Neuronal stem cell (in vitro differentiated cells): ENCODE measurements at places on chromosomes 12 and 14.

GRCh38 chr12:76519538-76519937 lies 40.0 kb downstream of the OSBPL8 start:
- DNase-seq: no peak

DNA sequence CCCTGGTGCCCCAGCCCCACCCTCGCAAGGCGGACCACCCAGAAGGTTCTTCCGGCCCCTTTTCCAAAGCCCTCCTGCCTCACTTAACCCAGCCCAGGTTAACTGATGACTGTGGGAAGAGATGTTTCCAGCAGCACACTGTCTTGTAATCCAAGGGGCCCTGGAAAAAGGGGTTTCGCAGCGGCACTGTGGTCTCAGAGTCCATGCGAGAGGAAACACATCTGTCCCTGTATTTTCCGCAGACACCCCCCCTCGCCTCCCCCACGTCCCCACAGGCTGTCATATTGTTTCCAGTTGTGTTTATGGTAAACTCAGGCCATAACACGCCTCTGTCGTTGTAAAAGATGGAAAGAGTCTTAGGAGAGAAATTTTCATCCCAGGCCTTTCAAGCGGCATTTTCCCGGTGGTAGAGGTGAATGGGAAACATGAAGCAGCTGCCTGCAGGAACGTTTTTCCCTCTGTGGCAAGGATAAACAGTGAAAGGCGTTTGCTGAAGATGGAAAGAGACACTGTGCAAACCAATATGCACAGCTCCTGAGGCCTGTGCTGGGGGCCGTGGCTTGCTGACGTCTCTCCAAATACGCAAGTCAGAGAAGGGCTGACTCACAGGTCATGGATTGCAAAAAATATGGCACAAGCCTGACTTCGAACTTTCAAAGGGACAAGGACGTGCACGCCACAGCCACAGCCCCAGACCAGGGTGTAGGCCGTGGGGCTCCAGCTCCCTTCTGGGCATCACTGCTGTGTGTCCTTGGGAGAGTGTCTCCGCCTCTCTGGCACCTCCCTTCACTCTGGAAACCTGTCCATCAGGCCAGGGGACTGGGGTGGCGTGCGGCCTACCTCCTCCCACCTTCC lies 22.5 kb upstream of the FZD10 start:
- no peak for DNase-seq

DNA sequence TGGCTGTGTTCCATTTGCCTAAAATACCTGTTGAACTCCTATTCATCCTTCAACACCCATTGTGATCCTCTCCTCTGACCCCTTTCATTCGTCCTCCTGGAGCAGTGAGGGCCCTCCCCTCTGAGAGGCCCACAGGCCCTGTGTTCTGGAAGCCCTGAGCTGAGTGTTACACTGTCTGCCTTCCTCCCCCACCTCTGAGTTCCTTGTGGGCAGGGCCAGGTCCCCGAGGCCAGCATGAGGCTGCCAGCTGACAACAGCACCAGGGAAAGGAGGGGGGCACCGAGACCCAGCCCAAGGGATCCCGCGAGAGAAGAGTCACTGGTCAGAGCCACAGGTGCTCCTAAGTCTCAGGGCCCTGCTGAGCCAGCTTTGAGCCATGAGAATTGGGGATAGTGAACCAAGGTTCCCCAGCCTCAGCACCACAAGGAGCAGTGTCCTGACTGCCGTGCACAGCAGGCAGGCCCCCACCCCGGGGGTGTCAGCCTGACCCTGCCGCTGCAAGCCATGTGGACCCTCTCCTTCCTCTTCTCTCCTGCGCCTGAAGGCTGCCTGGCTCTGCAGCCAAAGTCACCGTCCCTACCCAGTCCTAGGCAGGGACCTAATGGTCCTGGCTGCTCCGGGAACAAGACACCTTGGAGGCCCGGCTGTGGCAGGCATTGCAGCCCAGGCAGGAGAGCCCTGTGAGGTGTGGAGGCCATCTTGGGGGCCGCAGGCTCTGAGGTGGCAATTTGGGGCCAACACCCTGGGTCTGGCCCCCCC lies 52.5 kb downstream of the BEGAIN start:
- no peak for DNase-seq

- DNase-seq: no peak
Observed at GRCh38 chr14:66643344-66643743, 135.4 kb downstream of the GPHN start.

- no peak for DNase-seq
Observed at GRCh38 chr14:77869340-77869739, 69.4 kb downstream of the ADCK1 start.

GRCh38 chr14:46063872-46064271 lies 587.7 kb downstream of the RPL10L start:
- no peak for DNase-seq

DNA sequence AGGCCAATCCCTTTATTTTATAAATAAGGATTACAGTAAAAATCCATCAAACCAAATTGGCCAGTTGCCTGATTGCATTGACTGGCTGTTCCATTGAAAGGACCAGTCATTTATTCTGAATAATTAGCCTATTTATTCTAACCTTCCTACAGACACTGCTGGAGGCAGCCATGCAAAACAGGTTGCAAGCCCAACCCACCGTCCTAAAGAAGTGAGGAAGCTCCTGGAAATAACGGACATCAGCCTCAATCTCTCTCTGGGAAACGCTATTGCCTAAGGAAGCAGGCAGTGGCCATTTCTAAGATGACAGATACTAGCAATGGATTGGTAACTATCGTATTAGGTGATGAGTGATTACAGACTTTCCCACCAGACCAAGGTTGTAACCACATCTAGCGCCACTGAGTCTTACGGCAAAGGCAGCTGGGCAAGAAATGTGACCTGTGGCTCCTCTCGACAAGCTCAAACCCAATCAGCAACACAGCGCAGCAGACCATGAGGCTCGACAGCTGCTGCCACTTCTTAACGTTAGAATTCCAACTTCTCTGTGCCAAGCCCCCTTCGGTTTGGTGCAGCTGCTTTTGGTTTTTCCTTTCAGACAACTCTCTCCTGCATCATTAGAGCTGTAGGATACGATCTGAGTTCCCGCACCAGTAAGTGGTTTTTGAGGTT lies 134.2 kb downstream of the KCNK10 start:
- DNase-seq: no peak

DNA sequence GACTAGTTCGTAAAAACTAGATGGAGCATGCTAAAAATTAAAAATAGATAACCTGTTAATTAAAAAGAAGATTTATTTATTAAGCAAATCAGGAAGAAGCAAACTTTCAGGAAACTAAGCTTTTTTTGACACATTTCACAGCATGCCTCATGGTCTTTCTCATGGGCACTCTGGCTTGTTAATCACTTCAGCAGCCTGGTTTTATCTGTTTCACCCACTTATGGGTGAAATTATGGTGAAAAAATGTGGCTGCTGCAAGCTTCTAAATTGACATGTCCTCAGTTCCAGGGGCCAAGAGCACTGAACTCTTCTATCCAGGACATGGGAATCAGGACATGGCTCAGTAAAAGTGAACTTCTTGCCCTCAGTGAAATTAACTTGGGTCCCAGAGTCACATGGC lies 468.6 kb upstream of the SYT1 start:
- DNase-seq: no peak

DNA sequence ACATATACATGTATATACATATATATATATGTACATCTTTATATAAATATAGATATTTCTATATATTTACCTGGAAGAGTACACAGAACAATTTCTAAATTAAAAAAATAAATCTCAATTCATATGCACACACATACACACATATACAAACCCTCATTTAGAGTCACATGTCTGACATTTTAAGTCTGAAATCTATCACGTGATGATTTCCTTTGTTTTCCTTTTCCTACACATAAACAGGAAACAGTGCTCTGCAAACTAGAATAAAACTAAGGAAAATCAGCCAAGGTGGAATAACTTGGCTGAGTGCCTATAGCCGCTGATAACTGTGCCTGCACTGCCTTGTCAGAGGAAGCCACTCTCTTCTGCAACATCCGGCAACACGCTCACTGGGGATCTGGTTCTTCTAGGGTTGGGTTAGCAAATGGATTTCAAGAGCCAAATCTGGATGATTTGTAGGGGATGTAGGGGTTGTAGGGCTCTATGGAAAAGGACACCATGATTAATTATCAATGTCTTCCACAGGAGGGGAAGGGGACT lies 480.7 kb downstream of the TMEM132D start:
- no peak for DNase-seq

DNA sequence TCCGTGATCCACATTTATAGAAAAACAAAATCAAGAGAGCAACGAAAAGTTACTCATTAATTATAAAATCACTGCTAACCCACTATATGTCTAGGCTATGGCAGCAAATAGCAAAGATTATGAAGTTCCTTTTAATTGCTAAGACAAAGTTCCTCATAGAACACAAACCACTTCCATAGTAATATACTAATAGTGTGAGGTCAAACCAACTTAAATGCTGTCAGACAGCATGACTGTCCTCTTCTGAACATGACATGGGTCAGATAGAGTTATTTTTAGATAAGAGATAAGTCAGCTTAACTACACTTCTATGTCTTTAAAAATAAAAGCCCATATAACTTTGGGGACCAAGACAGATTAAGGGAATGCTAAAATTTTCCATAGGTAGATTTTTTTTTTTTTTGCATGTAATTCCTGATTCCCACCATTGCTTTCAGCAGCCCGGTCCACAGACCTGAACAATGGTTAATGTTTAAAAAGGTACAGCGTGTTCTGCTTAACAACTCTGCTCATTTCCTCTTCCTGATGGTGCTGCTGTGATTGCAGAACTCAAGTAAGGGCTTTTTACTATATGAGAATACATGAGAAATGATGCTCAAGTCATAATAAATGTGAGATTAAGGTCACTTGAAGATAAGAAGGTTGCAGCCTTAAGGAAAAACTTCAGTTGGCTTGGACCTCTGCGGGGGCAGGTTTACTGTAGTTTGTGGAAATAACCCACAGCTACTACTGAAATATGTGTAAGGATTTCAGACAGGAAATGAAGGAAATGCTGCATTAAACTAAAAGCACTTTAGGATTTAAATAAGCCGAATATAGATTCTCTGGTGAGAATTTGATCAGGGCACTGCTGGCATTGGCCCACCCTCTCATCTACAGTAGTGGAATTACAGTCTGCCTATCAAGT lies 37.7 kb upstream of the DUSP6 start:
- no peak for DNase-seq

DNA sequence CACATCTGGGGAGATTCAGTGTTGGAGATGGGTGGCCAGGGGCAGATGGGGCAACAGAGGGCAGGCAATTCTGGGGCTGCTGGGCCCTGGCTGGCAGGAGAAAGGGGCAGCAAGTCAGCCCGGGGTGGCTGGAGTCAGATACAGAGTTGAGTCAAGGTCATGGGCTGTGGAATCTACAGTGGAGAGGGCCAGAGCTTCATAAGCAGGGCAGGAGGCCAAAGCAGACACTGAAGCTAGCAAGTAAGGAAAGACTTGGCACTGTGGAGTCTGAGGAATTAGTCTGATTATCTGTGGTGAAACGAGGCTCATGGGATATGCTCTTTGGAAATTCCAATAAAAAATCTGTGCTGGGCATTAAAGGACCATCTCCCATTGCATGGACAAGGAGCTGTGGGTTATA lies 95.5 kb downstream of the TMX1 start:
- DNase-seq: no peak

DNA sequence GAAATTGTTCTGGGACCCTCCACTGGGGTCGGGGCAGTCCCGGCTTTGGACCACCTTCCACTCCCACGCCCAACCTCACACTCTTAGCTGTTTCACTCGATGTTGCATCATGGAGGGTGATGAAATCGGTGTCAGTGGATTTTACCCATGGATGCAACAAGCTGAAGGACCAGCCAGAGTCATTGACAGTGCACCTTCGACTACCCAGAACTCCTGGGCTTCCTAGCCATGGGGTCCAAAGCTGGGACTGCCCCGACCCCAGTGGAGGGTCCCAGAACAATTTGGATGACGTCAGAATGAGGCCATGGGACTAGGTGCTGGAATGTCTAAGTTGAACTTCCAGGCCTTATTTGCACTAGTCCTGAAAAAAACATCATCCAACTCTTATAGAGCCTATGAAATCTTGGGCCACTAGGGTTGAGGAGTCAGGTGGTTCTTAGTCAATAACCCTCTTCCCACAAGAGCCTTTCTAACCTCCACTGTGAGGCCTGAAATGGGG lies 882 bp upstream of the IL23A start:
- no peak for DNase-seq

DNA sequence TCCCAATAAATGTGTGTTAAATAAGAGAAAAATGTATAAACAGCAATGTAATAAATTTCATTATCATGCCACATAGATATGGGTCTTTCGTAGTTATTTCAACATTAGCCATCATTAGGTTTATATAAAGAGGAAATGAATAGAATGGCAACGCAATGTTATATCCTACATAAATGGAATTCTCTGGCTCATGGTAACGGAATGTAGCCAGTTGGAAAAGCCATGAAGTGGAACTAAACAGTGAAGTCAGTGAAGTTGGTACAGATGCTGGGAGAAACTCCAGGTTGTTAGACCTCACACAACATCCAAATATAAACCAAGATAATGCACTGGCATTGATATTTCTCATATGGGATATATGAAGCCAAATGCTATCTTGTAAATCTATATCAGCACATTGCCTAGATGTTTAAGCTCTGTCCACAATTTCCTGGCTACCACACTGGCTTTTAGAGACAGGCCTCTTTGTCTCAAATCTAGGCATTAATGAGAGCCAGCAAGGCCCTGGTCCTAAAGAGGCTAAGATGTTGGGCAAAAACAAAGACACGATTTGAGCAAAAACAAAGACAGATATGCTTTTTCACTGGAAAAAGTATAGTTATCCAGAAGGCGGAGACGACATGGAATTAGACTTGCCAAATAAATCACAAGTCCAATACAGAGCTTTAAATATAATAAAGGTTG lies 861.0 kb downstream of the RPS29 start:
- no peak for DNase-seq

DNA sequence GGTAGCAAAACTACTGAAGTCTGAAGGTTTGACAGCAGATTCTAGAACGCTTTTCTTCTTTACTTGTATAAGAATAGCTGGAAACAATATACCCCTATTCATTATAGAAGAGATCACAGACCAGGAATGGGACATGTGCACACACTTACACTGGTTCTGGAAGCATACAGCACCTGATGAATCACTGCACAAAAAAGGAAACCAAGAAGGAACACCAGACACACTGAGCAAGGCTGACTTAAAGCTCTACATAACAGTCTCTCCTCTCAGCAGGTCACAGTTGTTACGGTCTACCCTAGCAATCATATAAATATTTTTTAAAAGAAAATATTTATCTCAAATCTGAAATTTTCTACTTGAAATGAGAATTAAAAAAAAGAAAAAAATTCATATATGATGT lies 13.5 kb downstream of the ATP2B1 start:
- DNase-seq: no peak

GRCh38 chr12:106114447-106115068 lies 24.2 kb downstream of the NUAK1 start:
- no peak for DNase-seq
